T-helper 2 cell treated with Interferon-gamma antibody and Interleukin-4, amounts not matched to agents 5 μg/mL and 100 μg/mL, for 36 hours (primary cell): ENCODE measurements at places on chromosomes 16 and 17.
A peak's percentile ranks its signal among the peaks of the same experiment; 100 is the strongest.

DNA sequence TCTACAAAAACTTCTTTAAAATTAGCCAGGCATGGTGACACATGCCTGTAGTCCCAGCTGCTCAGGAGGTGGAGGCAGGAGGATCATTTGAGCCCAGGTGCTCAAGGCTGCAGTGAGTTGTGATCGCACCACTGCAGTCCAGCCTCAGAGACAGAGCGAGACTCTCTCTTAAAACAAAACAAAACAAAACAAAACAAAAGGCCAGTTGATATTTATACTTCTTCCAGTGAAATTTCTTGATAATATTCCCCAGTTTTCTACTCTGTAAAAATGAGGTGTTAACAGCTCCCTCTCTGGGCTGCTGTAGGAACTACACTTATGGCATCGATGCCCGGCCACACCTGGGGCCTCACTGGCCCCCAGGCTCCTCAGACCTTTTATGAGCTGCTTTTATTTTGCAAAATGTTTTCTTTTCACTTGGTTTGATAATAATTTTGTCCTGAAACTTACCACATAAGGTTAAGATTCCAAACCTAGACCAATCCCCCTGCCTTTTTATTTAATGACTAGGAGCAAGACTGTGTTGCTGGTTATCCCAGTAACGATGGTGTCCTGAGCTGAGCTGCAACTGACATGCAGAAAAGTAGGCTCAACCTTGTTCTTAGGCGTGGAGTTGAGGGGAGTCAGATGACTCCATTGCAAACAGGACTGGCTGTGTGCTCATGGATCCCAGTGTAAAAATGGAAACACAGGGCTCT is 17.6 kb downstream of the MAPK8IP3 start:
- H3K36me3 ChIP-seq: peaks cover 9% of the 10 kb centered on the region
- peaks cover 22% of the 10 kb centered on the region for H3K4me1 ChIP-seq
- peak overlapping the region; percentile 71 for H3K27ac ChIP-seq
- DNase-seq: peak; percentile 18
- no peaks in the 10 kb centered on the region for H3K27me3 ChIP-seq

GRCh38 chr17:4206962-4207361 is 56.8 kb downstream of the ANKFY1 start:
- no peaks in the 10 kb centered on the region for H3K27me3 ChIP-seq
- H3K36me3 ChIP-seq: peaks cover 55% of the 10 kb centered on the region
- H3K4me3 ChIP-seq: no peak overlapping the region
- H3K27ac ChIP-seq: no peak overlapping the region
- peaks cover 16% of the 10 kb centered on the region for H3K4me1 ChIP-seq
- DNase-seq: no peak

GRCh38 chr17:8857919-8858318 is 9.6 kb downstream of the PIK3R6 start:
- H3K36me3 ChIP-seq: peaks cover 36% of the 10 kb centered on the region
- peak overlapping the region; percentile 88 for H3K4me3 ChIP-seq

- DNase-seq: no peak
- H3K4me3 ChIP-seq: no peak overlapping the region
- H3K36me3 ChIP-seq: no peaks in the 10 kb centered on the region
These were observed 312.5 kb downstream of the MAF start for GRCh38 chr16:79288066-79288465.

DNA sequence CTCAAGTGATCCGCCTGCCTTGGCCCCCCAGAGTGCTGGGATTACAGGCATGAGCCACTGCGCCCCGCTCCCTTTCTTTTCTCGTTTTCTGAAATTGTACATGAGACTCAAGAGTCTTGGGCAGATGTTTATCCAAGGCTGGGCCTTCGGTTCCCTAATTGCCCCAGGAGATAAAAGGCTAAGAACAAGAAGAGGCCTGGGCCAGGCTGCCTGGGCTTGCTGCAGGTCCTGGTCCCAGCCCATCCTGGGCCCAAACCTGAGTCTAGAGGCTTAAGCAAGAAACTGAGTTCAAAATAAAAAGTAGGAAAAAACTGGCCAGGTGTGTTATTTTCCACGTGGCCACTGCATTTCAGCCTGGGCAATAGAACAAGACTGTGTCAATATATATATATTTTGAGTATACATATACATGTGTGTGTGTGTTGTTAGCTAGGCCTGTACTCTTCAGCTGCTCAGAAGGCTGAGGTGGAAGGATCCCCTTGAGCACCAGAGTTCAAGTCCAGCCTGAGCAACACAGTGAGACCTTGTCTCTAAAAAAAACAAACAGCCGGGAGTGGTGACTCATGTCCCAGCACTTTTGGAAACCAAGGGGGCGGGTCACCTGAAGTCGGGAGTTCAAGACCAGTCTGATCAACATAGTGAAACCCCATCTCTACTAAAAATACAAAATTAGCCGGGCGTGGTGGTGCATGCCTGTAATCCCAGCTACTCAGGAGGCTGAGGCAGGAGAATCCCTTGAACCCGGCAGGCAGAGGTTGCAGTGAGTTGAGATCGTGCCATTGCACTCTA is 6.8 kb upstream of the CLUH start:
- H3K4me1 ChIP-seq: peaks cover 4% of the 10 kb centered on the region
- no peak for DNase-seq
- peaks cover 3% of the 10 kb centered on the region for H3K27me3 ChIP-seq
- H3K36me3 ChIP-seq: no peaks in the 10 kb centered on the region
- H3K4me3 ChIP-seq: no peak overlapping the region

GRCh38 chr17:74521701-74522201 is 9.5 kb downstream of the CD300LB start:
- no peaks in the 10 kb centered on the region for H3K36me3 ChIP-seq
- peaks cover 10% of the 10 kb centered on the region for H3K4me1 ChIP-seq
- DNase-seq: peak; percentile 23
- H3K4me3 ChIP-seq: no peak overlapping the region
- no peaks in the 10 kb centered on the region for H3K27me3 ChIP-seq

GRCh38 chr16:5024632-5025031 is 9.1 kb downstream of the NAGPA start:
- H3K4me3 ChIP-seq: no peak overlapping the region
- no peak for DNase-seq
- no peak overlapping the region for H3K27ac ChIP-seq
- no peaks in the 10 kb centered on the region for H3K27me3 ChIP-seq

DNA sequence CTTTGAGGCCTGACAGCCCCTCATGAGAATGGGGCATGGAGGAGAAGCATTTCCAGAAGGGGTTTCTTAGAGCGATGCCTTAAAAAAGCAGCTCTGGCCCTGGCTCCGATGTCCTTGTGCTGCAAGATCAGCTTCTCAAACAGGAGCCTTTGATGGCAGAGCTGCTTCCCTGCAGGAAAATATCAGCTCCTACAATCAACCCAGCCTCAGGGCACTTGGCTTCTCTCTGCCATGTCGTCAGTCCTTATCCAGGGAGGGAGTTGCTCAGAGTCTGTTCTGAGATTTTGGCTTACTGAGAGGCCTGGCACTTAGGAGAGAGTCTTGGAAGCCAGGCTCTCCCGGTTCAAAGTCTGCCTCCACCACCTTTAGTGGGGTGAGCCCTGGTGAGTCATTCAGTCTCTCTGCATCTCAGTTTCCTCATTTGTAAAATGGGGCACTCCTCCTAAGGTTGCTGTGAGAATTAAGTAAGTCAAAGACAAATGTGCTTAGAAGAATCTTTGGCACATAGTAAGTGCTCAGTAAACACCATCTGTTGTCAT is 184.4 kb downstream of the HAPSTR1 start:
- no peaks in the 10 kb centered on the region for H3K36me3 ChIP-seq
- H3K27ac ChIP-seq: no peak overlapping the region
- no peak for DNase-seq
- no peaks in the 10 kb centered on the region for H3K27me3 ChIP-seq
- no peak overlapping the region for H3K4me3 ChIP-seq

DNA sequence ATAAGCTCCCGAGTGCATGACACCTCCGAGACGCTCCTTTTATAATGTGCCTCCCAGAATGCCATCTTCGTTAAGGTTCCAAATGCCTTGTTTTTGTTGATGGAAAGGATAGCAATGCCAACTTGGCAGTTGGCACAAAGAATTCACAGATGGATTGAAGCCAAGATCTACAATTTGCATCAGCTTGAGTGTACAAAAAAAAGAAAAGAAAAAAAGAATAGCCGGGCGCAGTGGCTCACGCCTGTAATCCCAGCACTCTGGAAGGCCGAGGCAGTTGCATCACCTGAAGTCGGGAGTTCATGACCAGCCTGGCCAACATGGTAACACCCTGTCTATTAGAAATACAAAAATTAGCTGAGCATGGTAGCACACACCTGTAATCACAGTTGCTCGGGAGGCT is 7.6 kb downstream of the TBC1D16 start:
- peaks cover 6% of the 10 kb centered on the region for H3K4me1 ChIP-seq
- peaks cover 5% of the 10 kb centered on the region for H3K27me3 ChIP-seq
- H3K36me3 ChIP-seq: no peaks in the 10 kb centered on the region

GRCh38 chr17:38424297-38424972 is 3.8 kb upstream of the ARHGAP23 start:
- DNase-seq: no peak
- peaks cover 40% of the 10 kb centered on the region for H3K27me3 ChIP-seq
- H3K4me1 ChIP-seq: peaks cover 9% of the 10 kb centered on the region

DNA sequence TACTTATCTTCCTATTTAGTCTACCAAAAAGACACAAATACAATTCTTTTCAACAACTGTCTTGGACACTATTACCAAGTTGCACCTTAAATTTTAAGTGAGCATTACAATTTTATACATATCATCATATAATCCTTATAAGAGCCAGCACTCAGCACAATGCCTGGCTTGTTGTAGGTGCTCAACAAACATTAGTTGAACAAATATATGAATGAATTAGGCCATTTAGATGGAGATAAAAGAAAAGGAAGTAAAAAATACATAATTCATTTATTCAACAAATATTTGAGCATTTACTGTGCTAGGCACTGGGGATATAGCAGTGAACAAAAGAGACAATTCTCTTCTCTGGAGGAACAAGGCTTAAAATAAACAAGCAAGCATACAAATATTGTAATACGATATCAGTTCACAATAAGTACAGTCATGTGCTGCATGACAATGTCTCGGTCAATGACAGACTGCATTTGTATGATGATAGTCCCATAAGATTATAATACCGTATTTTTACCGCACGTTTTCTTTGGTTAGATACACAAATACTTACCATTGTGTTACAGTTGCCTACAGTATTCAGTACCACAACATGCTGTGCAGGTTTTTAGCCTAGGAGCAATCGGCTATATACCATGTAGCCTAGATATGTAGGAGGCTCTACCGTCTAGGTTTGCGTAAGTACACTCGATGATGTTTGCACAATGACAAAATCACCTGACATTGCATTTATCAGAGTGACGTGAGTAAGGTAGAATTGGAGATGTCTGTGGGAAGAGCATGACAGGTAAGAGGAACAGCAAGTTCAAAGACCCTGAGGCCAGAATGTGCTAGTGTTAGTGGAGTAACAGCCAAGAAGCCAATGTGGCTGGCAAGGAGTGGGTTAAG is 86.4 kb upstream of the HS3ST2 start:
- H3K36me3 ChIP-seq: no peaks in the 10 kb centered on the region
- no peak overlapping the region for H3K27ac ChIP-seq
- no peaks in the 10 kb centered on the region for H3K27me3 ChIP-seq
- H3K4me3 ChIP-seq: no peak overlapping the region
- no peaks in the 10 kb centered on the region for H3K4me1 ChIP-seq
